Suppressor macrophage treated with lipopolysaccharide for 1 hour (primary cell): ENCODE measurements at places on chromosomes 7 and 10.

- no peak for DNase-seq
Observed at GRCh38 chr7:118245267-118246040, 20.9 kb downstream of the ANKRD7 start.

DNA sequence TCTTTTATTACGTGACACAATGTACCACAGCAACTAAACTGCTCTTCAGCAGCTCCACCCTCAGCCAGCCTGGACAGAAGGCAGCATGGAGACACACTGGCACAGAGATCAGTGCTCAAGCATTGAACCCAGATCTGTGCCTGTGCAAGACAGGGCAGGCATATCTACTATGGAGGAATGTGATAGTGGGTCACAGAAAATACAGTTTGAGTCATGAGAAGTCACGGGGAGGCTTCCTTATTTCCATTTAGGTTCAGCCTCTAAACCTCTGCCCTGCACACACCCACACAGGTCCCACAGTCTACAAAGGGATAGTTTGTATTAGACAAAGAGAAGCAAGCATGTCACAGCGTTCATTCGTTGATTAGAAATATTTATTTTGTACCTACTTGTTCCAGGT lies 187.4 kb upstream of the AGR3 start:
- DNase-seq: peak; percentile 88

GRCh38 chr10:381805-382204 lies 246.6 kb downstream of the ZMYND11 start:
- no peak for DNase-seq

DNA sequence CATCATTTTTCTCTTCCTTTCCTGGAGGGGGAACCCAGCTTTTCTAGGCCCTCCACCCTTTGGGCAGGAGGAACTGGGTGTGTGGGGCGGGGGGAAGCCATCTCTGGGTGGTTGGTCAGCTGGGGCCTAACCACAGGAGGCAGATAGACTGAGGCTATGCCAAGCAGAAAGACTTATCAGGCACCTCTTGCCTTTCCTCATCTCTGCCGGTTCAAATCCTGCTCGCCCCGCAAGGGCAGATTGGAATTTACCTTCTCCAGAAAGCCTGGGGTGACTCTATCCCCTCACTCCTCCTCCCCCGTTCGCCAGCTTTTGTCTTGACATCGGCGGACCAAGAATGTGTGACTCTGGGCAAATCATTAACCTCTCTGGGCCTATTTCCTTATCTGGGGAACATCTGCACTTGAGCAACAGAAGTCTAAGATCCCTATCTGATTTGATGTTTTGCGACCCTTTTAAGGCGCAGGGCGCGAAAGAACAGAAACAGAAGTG lies 584 bp upstream of the GARS1 start:
- DNase-seq: peak; percentile 52

DNA sequence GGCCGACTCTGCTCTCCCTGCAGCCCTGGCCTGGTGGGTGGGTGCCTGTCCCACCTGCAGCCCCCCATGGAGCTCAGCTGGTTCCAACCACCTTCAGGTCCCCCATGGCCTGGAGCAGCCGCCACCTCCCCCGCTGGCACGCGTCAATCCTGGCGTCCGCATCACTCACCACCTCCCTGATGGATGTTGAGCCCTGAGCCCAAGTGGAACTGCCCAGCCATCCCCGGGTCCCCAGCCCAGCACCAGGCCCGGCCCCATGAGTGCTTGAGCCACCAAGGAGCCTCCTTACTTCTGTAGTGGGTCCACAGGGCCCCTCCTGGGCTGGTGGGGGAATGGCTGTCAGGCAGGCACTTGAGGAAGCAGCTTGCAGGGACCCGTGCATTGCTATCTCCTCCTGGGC lies 14.6 kb downstream of the AGAP3 start:
- no peak for DNase-seq

DNA sequence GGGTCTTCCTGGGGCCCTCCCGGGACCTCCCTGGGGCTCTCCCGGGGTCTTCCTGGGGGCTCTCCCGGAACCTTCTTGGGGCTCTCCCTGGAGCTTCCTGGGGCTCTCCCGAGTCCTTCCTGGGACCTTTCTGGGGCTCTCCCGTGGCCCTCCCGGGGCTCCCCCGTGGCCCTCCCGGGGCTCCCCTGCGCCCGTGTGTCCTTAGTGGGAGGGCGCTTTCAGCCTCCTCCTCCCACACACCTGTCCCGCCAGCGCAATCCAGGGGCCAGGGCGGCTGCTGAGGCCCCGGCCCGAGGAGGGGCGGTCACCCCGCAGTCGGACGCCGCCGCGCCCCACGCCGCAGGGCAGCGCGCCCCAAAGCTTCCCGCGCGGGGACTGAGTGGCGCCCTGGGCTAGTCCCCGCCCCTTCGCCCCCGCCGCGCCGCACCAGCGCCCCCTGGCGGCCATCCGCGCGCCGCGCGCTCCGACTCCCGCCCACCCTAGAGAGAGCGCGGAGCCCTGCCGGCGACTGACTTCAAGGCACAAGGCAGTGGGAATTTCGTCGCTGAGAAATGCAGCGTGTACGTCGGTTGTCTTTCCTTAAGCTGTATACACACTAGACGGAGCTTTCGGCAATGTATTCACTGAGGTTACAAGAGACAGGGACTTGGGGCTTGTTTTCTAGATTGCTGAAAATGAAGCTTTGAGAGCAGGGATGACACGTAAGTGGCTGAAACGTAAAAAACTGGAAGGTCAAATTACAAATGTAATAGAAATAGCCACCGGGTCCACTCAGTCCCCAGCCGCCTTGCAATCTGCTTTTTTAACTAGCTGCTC lies 47.1 kb downstream of the INSIG1 start:
- peak; percentile 89 for DNase-seq

DNA sequence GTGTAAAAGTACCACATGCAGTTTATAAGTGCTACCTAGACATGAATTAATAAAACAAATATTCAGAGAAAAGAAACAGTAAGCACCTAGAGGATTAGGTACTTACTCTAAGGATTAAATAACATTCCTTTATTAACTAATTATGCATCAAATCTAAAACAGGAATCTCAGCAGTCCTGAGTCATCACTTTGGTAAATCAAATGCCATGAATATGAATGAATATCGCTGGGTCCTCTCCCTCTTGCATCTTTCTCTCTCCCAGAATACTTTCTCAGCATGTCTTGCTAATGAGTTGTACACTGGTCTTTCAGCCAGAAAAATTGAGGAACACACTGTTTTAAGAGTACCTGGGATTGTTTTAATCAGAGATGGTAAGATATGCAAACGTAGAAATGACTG lies 225.5 kb upstream of the NFE2L3 start:
- DNase-seq: no peak

- DNase-seq: no peak
Observed at GRCh38 chr10:133154996-133155778, 4.8 kb upstream of the KNDC1 start.

DNA sequence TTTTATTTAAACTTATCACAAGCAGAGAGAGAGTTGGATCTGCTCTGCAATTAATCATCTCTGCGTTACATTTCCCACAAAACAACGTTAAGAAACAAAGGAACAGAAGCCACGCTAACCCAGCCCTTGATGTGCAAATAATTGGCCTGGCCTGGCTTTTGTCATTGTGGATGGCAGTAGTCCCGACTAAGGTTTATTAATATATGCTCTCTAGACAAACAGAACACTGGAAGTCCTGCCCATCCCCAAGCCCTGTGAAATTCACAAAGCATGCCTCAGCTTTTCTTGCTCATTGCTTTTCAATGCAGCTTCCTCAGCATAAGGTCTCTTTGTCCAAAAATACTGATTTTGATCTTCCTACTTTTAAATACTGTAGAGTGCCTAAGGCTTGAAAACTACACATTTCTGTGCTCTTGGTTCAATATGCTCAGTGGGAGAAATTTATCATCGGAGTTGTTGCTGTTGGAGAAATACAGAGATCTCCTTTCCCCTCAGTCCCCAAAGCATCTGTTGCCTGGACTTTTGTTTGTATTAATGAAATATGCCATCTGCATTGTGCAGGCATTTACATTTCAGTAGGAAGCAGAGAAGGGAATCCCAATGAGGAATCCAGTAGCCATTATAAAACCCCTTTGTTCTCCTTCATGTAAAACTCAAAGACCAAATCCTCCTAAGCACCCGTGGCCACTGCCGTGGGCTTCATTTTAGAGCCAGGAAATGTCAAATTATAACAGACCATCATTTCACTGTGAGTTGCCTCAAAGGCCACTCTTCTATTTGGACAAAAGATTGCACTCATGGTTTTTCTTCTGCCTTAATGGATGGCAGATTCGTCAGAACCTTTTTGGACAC lies 61.1 kb downstream of the SORCS1 start:
- no peak for DNase-seq
